ENCODE measurements at places on chromosomes 16 and 17.

GRCh38 chr17:40097087-40097486, 3.3 kb downstream of the NR1D1 start:
- no peaks in the 10 kb centered on the region for H3K27me3 ChIP-seq
- peaks cover 11% of the 10 kb centered on the region for H3K36me3 ChIP-seq
- DNase-seq: no peak
- peak overlapping the region; percentile 100 for H3K27ac ChIP-seq
- H3K4me1 ChIP-seq: peaks cover 73% of the 10 kb centered on the region

- H3K4me3 ChIP-seq: no peak overlapping the region
- H3K36me3 ChIP-seq: no peaks in the 10 kb centered on the region
- no peak overlapping the region for H3K27ac ChIP-seq
- H3K27me3 ChIP-seq: peaks cover 6% of the 10 kb centered on the region
- no peak for DNase-seq
- peaks cover 4% of the 10 kb centered on the region for H3K4me1 ChIP-seq
Measured at GRCh38 chr17:21089145-21089544, 37.6 kb upstream of the DHRS7B start.

DNA sequence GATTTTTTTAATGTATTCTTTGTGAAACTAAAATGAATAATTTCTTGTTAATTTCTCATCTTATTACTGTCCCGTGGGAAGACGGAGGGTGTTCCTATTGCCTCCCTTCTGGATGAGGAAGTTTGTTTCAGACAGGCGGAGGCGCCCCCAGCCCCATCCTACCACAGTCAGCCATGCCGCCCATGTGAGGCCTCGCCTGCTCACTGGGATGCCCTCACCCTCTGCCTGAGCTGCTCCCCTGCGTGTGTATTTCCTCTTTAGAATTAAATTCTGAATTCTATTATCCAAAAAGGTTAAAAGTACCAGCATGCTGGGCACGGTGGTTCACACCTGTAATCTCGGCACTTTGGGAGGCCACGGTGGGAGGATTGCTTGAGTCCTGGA, 14.0 kb downstream of the KCTD2 start:
- peaks cover 10% of the 10 kb centered on the region for H3K4me1 ChIP-seq
- DNase-seq: no peak
- peaks cover 3% of the 10 kb centered on the region for H3K36me3 ChIP-seq
- peak overlapping the region; percentile 65 for H3K27ac ChIP-seq

DNA sequence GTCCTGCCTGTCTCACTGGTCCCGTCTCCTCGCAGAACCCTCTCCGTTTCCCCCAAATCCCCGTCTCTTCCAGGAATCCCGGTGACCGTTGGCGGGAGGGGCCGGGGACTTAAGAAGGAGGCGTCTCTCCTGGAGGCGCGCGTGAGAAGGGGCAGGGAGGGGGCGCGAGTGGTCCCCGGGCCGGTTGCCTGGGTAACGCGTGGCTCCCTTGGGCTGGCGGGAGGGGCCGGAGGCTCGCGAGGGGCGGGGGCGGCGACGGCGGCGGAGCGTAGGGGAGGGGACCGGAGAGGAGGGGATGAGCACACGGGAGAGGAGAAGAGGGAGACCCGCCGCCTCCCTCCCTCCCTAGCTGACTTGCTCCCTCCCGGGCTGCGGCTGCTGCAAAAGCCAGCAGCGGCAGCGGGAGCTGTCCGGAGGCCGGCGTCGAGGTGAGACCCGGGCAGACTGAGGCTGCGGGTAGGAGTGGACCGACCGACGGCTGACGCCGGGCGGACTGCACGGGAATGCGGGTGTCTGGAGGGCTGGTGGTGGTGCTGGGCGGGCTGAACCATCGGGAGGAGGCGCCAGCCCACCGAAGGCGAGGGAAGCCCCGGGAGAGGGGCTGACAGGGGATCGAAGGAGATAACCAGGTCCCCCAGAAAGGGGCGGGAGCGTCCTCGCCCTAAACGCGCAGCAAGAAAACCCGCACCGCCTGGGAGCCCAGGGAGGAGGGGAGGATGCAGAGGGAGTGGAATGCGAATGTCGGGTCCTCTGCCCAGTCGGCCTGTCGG, at the start of gene PRRT2:
TSS of gene PRRT2 (plus strand) at position 298 of the 770 bp plus-strand sequence. CDS start 862 bp downstream, outside the sequence.
- H3K4me3 ChIP-seq: peak within 1 kb of the TSS; percentile 93
- H3K36me3 ChIP-seq: peaks cover 4% of the 10 kb centered on the region
- H3K27ac ChIP-seq: peak within 1 kb of the TSS; percentile 82

- peak overlapping the region; percentile 54 for H3K27ac ChIP-seq
- peaks cover 5% of the 10 kb centered on the region for H3K4me1 ChIP-seq
- DNase-seq: no peak
- H3K27me3 ChIP-seq: no peaks in the 10 kb centered on the region
- no peak overlapping the region for H3K4me3 ChIP-seq
- peaks cover 5% of the 10 kb centered on the region for H3K36me3 ChIP-seq
Measured at GRCh38 chr17:688100-688989, 26.3 kb downstream of the VPS53 start.

DNA sequence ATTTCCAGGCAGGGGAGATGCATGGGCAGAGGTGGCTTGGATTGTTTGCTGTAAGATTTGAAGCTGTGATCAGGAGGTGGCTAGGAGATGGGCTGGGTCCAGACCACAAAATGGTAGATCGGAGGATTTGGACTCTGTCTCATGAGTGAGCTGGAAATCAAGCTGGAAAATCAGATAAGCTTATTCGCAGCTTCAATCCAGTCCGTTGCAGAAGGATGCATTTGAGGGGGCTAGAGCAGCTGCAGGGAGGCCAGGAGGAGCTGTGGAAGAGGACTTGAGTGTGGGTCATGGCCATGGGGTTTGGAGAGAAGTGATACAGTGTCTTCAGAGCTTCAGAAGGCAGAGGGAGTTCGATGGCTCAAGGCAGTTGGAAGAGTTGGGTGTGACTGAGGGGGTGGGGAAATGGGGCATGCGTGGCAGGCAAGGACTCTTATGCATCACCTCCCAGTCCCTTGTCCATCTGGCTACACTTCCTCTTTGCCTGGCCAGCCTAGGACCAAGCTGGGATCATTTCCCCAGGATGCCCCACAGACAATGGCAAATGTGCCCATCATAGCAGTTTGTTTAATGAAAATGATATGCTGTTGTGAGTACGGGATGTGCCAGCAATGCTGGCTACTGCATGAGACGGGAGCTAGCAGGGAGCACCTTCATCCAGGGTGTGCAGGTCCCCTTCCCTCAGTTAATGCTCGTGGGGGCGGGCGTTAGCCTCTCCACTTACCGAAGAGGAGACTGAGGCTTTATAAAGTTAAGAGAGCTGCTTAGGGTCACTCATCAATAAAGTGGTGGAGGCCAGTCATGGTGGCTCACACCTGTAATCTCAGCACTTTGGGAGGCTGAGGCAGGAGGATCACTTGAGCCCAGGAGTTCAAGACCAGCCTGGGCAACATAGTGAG, 20.6 kb downstream of the QPRT start:
- peak overlapping the region; percentile 91 for H3K27ac ChIP-seq
- no peak for DNase-seq
- H3K27me3 ChIP-seq: no peaks in the 10 kb centered on the region
- H3K4me3 ChIP-seq: peak overlapping the region; percentile 47
- peaks cover 29% of the 10 kb centered on the region for H3K4me1 ChIP-seq
- H3K36me3 ChIP-seq: no peaks in the 10 kb centered on the region

- H3K4me1 ChIP-seq: peaks cover 4% of the 10 kb centered on the region
- H3K4me3 ChIP-seq: peak overlapping the region; percentile 60
- no peak overlapping the region for H3K27ac ChIP-seq
- no peaks in the 10 kb centered on the region for H3K27me3 ChIP-seq
Measured at GRCh38 chr17:45129940-45130680, 2.2 kb downstream of the PLCD3 start.

- peak overlapping the region; percentile 98 for H3K27ac ChIP-seq
- H3K4me3 ChIP-seq: peak overlapping the region; percentile 77
- H3K4me1 ChIP-seq: peaks cover 70% of the 10 kb centered on the region
Measured at GRCh38 chr16:3071655-3072054, 6.2 kb downstream of the IL32 start.

- DNase-seq: no peak
- H3K4me1 ChIP-seq: peaks cover 7% of the 10 kb centered on the region
- H3K36me3 ChIP-seq: peaks cover 8% of the 10 kb centered on the region
- no peak overlapping the region for H3K4me3 ChIP-seq
Measured at GRCh38 chr17:48752399-48753288, 24.1 kb upstream of the HOXB13 start.
